NCI-H510A treated with DMSO at 0.1 percent for 48 hours (cell line): ENCODE measurements at places on chromosomes 16 and 17.
A peak's percentile ranks its signal among the peaks of the same experiment; 100 is the strongest.

DNA sequence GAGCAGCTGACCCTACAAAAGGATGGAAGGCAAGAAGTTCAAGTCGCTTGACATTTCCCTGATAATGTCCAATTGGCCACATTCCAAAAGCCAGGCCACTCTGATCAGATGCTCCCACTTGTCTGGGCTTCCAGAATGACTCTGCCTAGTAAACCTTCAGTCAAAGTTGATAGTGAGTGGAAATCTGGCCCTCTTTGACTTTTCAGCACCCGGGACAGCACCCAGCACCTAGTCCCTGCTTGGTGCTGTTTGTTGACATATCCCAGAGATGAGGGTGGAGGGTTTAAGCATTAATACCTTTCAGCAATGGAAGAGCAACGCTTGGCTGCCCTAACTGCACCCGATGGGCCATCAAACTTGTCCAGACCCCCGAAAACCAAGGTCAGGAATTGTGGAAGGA is 131.3 kb downstream of the AIPL1 start:
- no peak for DNase-seq

DNA sequence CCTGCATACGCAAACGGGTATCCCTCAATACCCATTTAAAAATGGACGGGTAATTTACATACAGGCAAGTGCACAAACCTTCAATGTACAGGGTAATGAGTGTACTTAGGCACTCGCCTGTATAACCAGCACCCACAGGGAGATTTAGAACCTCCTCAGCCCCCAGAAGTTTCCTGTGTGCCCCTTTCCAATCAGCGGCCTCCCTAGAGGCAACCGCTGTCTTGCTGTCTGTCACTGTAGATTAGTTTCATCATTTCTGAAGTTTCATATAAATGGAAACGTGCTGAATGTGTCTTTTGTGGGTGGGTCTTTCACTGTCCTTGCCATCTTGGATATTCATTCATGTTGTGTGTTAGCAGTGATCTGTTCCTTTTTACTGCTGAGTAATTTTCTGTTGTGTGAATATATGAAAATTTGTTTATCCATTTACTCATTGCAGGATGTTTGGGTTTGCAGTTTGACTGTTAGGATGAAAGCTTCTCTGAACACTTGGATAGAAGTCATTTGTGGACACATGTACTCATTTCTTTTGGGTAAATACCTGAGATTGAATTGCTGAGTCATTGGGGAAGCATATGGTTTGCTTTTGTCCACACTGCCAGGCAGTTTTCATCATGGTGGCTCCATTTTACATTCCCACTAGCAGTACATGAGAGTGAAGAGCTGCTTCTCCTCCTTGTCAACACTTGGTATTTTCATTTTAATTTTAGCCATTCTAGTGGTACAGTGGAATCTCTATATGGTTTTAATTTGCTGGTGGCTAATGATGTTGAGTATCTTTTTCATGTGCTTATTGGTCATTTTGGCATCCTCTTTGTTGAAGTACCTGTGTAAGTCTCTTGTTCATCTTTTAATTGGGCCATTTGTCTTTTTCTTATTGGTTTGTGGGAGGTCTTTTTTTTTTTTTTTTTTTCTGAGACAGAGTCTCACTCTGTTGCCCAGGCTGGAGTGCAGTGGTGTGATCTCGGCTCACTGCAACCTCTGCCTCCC is 2.1 kb upstream of the ADCY7 start:
- peak; percentile 25 for DNase-seq

DNA sequence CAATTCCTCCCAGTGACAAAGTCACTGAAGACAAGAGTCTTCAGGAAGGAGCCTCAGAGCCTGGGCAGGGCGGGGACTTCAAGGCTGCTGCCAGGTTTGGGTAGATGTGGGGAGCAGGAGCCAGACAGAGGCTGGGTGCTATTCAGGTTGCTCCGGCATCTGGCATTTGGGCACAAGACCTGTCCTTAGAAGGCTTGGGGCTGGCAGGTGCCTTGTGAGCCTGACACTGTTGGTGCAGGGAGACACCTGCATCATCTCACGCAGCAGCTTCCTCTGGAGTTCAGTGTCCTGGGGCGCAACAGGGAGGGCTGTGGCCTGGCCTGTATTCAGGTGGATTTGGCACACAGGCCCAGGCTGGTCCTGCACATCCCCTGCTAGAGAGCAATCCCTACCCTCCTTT is 65.0 kb downstream of the MPRIP start:
- DNase-seq, result no peak

DNA sequence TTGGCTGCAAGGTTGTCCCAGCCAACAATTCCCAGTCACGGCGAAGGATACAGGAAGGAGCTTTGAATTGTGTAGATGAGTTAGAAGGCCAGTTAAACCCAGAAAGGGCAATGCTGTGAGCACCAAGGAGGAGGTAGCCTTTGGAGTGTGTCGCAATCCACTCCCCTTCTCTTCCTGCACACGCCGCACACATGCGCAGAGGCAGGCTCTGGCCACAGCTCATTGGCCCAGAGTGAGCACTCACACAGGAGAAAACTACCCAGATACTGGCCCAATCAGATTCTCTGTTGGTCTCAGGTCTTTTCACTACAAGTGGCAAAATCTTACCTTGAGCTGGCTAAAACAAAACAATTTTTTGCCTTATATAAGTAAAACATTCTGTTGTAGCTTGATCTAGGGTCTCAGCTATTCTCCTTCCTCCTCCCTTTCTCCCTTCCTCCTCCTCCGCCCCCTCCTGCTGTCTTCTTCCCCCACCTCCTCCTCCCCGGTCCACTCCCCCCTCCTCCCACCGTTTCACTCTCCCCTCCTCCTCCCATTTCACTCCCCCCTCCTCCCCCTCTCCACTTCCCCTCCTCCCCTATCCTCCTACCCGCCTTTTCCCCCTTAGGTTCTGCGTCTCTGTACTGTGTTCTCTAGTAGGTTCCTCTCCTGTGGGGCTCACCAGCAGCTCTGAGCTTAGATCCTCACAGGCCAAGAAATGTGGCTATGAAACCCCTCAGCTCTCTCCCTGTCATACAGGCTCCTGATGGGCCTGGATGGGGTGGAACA is 344.9 kb downstream of the CPPED1 start:
- no peak for DNase-seq

- DNase-seq, result no peak
Measured at GRCh38 chr17:40076591-40076990, 13.8 kb downstream of the THRA start.

- peak; percentile 21 for DNase-seq
Measured at GRCh38 chr16:53542283-53542682, 39.3 kb upstream of the AKTIP start.

DNA sequence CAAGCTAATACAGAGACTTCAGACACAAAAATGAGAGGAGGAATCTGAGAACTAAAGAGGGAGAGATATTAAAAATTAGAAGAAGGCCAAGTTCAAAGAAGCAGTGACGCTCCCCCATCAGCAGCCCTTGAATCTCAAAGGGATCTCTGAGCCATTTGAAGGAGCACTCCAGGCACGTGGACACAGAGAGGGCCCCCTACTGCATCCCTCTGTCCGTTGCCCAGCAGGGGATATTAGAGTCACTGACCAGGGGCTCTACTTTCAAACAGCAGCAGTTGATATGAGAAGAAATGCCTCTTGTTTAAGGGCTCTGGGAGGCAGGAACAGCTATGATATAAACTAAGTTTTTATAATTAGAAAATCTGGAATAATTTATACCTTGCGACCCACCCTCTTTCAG is 479.0 kb upstream of the SALL1 start:
- DNase-seq, result no peak

DNA sequence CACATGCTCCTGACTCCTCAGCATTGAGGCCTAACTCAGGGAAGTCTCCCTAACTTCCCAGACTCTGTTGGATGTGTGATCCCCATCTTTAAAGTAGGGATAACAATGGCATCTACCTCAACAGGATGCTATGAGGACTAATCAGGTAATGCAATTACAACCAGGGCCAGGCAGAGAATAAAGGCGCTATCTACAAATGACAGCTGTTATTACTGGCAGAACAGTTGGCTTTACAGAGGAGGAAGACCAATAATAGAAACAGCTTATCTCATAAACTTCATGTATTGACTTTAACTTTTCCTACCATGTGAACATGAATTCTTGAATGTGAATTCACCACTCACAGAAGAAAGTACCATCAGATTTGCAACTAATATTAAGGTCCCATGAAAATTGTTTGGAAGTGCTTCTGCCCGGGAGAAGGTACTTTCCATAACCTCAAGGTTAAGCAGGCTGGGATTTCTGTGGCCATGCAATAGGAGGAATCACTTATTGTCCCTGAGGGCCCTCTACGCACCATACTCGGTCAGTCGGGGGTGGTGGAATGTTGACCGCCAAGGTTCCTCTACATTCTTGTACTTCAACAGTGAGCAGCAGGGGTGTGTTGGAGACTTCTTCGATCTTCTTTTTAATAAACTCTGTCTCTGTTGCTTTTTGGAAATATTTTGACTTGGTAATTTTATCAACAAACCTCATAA is 22.6 kb upstream of the ERN1 start:
- no peak for DNase-seq

DNA sequence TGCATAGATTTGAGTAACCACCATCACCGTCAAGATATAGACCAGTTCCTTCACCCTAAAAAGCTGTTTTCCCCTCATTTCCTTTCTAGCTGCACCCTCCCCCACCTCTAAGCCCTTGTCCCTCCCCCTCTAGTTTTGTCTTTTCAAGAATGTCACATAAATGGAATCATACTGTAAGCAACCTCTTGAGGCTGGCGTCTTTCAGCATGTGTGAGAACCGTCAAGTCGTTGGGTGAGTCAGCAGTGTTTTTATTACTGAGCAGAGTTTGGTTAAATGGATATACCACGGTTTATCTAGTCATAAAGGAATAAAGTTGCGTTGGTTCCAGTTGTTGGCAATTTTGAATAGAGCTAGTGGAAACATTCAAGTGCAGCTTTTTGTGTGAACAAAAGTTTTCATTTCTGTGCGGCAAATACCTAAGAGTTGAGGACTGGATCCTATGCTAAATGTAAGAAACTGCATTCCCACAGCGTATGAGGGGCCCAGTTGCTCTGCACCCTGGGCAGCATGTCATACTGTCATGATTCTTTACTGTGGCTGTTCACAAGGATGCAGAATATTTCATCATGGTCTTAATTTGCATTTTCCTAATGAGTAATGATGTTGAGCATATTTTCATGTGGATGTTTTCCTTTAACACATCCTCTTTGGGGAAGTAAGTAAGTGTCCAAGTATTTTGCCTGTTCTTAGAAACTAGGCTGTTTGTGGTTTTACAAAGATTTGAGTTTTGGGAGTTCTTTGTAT is 264.3 kb downstream of the CPPED1 start:
- DNase-seq, result no peak
